ENCODE measurements at places on chromosomes 13 and 19. TPM values are rescaled to one million over a fixed set of nuclear protein-coding genes. Genes with fewer than 3 reads are reported as not detected.

GRCh38 chr19:29215322-29215845, 2.4 kb upstream of the UQCRFS1 start:
- no peaks in the 10 kb centered on the region for H3K27me3 ChIP-seq
- no peak overlapping the region for H3K4me3 ChIP-seq
- no peak for DNase-seq
- H3K36me3 ChIP-seq: no peaks in the 10 kb centered on the region

GRCh38 chr13:110232142-110232541, 74.8 kb downstream of the COL4A1 start:
- peak overlapping the region; percentile 6 for H3K27ac ChIP-seq
- DNase-seq: no peak
- H3K36me3 ChIP-seq: no peaks in the 10 kb centered on the region
- H3K4me1 ChIP-seq: no peaks in the 10 kb centered on the region

GRCh38 chr13:56773148-56773547, 367.6 kb upstream of the PRR20A start:
- no peak for DNase-seq
- no peak overlapping the region for H3K4me3 ChIP-seq
- no peaks in the 10 kb centered on the region for H3K36me3 ChIP-seq
- H3K27ac ChIP-seq: no peak overlapping the region

- DNase-seq: no peak
- H3K4me1 ChIP-seq: peaks cover 30% of the 10 kb centered on the region
- no peaks in the 10 kb centered on the region for H3K36me3 ChIP-seq
- H3K4me3 ChIP-seq: no peak overlapping the region
These were observed 69.2 kb downstream of the DHRS12 start for GRCh38 chr13:51734786-51735185.

DNA sequence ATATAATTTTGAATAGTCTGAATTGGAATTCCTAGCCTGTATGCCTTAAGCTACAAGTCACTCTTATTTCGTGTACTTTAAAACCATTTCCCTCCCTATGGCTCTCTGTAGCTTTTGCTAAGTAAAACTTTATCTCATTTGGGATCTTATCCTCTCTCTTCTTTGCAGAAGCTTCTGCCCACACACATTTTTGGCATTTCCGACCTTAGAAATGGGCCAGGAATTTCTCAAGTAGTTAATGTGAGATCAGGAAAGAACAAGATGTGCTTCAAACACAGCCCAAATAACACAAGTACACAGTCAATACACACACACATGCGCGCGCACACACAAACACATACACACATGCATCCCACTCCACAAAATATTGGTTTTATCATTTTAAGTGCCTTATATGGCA, 931.0 kb upstream of the MIR17HG start:
- no peak overlapping the region for H3K27ac ChIP-seq
- no peak for DNase-seq
- no peaks in the 10 kb centered on the region for H3K36me3 ChIP-seq
- H3K4me3 ChIP-seq: no peak overlapping the region
- no peaks in the 10 kb centered on the region for H3K4me1 ChIP-seq

DNA sequence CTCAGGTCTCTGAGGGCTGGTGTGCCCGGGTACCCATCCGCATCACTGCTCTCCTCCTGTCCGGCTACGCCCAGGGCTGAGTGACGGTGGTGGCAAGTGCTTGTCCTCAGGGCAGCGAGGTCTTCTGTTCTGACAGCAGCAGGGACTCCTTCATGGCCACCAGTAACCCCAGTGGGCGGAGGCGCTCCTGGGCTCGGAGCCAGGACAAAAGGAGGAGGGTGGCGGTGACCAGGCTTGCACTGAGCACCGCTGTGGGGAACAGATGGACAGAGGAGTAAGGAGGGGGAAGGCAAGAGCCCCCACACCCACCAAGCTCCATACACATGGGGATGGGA, 5.8 kb downstream of the CD320 start:
- no peaks in the 10 kb centered on the region for H3K4me1 ChIP-seq
- H3K27ac ChIP-seq: no peak overlapping the region
- DNase-seq: peak; percentile 71
- no peaks in the 10 kb centered on the region for H3K27me3 ChIP-seq
- no peaks in the 10 kb centered on the region for H3K36me3 ChIP-seq

GRCh38 chr13:83086088-83086487, 796.2 kb downstream of the SLITRK1 start:
- no peaks in the 10 kb centered on the region for H3K27me3 ChIP-seq
- no peaks in the 10 kb centered on the region for H3K4me1 ChIP-seq
- H3K36me3 ChIP-seq: no peaks in the 10 kb centered on the region
- no peak overlapping the region for H3K4me3 ChIP-seq
- no peak overlapping the region for H3K27ac ChIP-seq

DNA sequence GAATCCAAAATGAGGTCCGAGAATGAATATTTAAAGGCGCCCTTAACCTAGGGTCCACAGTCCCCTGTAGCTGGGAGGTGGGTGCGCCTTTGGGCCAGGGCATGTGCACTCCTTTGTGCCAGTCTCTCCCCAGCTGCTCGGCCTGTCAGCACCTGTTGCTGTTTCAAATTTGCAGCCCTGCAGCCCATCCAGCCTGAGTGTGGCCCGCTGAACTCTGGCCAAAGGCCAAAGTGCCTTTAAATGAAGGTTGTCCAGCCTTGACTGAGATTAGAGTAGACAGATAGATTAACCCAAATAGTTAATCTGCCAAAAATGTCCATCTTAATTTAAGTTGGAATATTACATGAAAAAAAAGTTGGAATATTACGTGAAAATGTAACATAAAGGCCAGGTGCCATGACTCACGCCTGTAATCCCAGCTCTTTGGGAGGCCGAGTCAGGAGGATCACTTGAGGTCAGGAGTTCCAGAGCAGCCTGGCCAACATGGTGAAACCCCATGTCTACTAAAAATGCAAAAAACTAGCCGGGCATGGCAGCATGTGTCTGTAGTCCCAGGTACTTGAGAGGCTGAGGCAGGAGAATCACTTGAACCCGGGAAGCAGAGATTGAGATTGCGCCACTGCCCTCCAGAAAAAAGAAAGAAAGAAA, 25.3 kb downstream of the TPT1 start:
- H3K4me1 ChIP-seq: no peaks in the 10 kb centered on the region
- no peaks in the 10 kb centered on the region for H3K36me3 ChIP-seq
- no peak overlapping the region for H3K27ac ChIP-seq
- no peaks in the 10 kb centered on the region for H3K27me3 ChIP-seq

DNA sequence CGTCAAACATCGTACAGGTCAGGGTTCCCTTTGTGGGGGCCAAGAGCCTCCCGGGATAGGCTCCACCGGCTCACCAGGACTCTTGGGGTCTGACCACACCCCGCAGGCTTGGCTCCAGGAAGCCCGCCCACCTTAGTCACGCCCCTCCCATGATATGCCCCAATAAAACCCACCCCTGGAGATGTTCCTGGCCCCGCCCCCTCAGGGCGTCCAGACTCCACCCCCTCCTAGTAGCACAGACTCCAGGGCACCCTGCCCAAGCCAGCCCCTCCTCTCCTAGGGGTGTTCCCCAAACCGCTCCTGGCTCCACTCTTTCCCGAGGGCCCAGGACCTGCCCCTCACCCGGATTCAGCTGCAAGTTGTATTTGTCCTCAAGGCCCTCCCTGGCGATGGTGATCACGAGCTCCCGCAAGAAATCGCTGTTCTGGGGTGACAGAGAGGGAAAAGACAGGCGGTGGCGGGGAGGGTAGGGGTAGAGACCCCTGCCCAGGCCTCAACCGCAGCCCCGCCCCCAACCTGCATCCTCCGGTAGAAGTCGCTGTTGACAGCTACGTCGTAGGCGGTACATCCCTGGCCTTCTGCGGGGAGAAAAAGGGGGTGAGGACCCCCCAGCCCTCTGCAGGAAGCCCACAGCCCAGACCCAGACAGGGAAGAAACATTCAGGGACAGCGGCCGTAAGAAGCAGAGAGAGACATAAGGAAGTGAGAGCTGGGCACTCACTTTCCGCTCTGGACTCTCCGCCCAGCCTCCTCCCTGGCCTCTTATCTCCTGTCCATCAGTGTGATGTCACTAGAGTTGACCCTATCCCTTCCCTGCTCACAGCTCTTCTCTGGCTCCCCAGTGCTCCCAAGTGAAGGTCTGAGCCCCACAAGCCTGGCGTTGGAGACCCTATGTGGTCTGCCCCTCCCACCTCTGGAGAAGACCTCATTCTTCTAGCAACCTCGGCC, 3.9 kb downstream of the PIH1D1 start:
- H3K4me1 ChIP-seq: no peaks in the 10 kb centered on the region
- H3K27me3 ChIP-seq: no peaks in the 10 kb centered on the region
- H3K36me3 ChIP-seq: peaks cover 3% of the 10 kb centered on the region
- no peak overlapping the region for H3K27ac ChIP-seq
- peak; percentile 54 for DNase-seq

DNA sequence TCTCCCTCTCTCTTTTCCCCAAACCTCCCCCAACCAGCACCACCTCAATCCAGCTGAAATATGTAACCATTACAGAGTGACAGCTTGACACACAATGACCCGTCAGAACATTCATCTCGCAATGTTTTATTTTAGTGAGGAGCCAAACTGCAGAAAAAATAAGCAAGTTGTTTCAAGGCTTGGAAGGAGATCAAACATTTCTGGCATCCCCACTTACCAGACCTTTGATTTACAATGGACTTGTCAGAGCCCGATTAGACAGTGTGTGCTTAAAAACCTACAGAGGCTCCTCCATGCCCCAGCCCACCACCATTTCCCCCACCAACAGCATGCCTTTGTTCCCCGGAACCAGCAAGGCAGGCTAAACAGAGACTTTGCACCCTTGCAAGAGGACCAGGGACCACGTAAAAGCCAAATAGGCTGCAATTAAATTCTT, 382.8 kb upstream of the ZNF507 start:
- no peaks in the 10 kb centered on the region for H3K27me3 ChIP-seq
- H3K4me1 ChIP-seq: no peaks in the 10 kb centered on the region
- H3K4me3 ChIP-seq: no peak overlapping the region
- no peak for DNase-seq
- H3K36me3 ChIP-seq: no peaks in the 10 kb centered on the region

DNA sequence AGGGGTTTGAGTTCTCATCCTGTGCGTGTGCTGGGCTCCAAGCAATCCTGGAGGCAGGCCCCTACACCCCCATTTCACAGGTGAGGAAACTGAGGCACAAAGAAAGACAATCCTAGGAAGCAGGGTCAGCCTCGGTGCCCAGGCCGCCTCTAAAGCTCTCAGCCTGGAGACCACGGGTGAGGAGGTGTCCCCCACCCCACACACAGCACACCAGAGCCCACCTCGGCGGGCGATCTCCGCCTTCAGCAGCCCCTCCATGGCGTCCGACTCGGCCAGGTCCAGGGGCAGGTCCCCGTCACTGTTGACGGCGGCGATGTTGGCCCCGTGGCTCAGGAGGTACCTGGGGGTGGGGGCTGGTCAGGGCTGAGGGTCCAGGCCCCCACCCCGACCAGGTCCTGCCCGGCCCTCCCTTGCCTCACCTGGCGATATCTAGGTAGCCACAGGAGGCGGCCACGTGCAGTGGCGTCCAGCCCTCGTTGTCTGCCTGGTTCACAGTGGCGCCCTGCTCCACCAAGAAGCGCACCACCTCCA, 5.1 kb downstream of the PPP1R12C start:
- no peaks in the 10 kb centered on the region for H3K36me3 ChIP-seq
- H3K4me3 ChIP-seq: no peak overlapping the region
- H3K4me1 ChIP-seq: peaks cover 14% of the 10 kb centered on the region
- H3K27ac ChIP-seq: no peak overlapping the region
- DNase-seq: no peak

- H3K27me3 ChIP-seq: no peaks in the 10 kb centered on the region
- no peak for DNase-seq
These were observed 22.9 kb upstream of the FRY start for GRCh38 chr13:32008518-32009175.

DNA sequence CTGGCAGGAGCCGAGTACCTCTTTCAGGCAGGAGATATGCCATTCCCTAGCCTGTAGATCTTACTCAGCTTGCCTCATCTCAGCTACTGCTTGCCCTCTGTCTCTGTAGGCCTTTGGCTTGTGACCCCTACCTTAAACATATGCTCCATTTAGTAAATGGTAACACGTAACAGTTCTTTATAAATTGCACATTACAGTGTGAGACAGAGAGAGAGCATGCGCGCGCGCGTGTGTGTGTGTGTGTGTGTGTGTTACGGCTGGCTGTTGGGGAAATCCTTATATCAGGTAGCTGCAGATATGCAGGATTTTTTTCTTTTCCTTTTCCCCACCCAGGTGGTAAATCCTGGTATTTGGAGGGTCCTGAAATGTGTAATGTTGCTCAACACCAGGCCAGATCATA, 4.2 kb downstream of the SPINT2 start:
- H3K4me1 ChIP-seq: no peaks in the 10 kb centered on the region
- DNase-seq: no peak
- H3K36me3 ChIP-seq: no peaks in the 10 kb centered on the region
- no peaks in the 10 kb centered on the region for H3K27me3 ChIP-seq

DNA sequence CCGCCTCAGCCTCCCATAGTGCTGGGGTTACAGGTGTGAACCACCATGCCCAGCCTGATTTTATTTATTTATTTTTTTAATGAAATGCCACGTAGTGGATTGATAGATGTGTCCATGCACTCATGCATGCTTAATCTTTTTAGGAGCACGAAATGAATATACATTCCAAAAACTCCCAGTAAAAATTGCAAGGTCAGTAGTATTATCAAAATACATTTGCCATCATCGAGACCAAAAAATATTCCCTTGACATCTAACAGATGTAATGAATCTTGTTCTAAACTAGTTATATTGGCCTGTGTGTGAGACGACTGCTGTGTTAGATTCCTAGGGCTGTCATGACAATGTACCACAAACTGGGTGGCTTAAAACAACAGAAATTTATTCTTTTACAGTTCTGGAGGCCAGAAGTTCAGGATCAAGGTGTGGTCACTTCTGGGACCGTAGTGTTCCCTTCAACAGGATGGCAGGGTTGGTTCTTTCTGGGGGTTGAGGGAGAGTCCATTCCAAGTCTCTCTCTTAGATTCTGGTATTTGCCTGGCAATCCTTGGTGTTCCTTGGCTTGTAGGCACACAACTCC, 56.1 kb upstream of the UBL3 start:
- H3K36me3 ChIP-seq: no peaks in the 10 kb centered on the region
- no peak overlapping the region for H3K4me3 ChIP-seq
- DNase-seq: no peak
- peaks cover 5% of the 10 kb centered on the region for H3K4me1 ChIP-seq
- no peak overlapping the region for H3K27ac ChIP-seq

DNA sequence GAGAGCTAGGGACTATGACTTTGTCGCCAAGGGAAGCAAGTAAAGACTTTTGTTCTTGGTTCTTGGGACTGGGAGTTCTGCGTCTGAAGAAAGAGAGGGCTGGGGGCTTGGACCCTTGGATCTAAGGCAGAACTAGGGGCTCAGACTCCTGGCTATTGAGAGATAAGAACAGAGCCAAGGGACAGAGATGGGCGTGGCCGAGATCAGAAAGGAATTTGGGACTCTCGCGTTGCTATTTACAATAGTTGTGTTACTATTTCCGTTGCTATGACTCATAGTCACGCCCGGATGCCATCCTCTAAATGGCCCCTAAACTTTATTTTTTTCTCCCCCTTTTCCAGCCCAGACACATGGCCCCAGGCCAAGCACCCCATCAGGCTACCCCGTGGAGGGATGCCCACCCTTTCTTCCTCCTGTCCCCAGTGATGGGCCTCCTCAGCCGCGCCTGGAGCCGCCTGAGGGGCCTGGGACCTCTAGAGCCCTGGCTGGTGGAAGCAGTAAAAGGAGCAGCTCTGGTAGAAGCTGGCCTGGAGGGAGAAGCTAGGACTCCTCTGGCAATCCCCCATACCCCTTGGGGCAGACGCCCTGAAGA, 759 bp downstream of the PPP1R15A start:
- H3K27me3 ChIP-seq: no peaks in the 10 kb centered on the region
- peak; percentile 79 for DNase-seq
- peak overlapping the region; percentile 99 for H3K27ac ChIP-seq
- peak overlapping the region; percentile 73 for H3K4me3 ChIP-seq
- H3K36me3 ChIP-seq: peaks cover 28% of the 10 kb centered on the region

The KLK7 gene
- total RNA-seq: not detected

The CACTIN gene
- total RNA-seq: 8.4 TPM

The RBM26 gene
- total RNA-seq: 14.9 TPM

The SHISA2 gene
- not detected for total RNA-seq

The HOOK2 gene
- 34.5 TPM for total RNA-seq

The MEX3D gene
- 16.6 TPM for total RNA-seq

The SLAIN1 gene
- total RNA-seq: 11.1 TPM

The MYO1F gene
- total RNA-seq: 10.1 TPM

Data from right lobe of liver (tissue), 6 donors.